ENCODE measurements at places on chromosomes 2 and 18.

DNA sequence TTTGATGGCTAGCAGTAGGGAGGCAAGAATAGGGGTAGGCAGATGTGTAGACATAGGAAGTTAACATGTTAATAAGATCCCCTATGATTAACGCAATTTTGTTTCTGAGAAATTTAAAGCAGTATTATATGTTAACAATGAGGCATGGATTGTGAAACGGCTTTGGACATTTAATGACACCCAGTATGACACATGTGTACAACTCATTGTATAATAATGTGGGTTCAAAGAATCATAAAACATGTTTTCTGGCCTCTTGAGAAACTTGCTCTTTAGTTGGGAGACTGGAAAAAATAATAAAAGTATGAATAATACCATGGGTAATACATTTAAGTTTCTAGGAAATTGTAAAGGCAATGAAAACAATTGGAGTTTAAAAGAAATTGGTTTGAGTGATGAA lies 332.1 kb upstream of the CDH20 start:
- no peak for DNase-seq

- DNase-seq: no peak
Measured at GRCh38 chr2:20313659-20314058, 37.0 kb downstream of the PUM2 start.

- no peak for DNase-seq
Measured at GRCh38 chr18:22974707-22975106, 41.6 kb downstream of the RBBP8 start.

- no peak for DNase-seq
Measured at GRCh38 chr2:20676353-20677215, 9.6 kb downstream of the GDF7 start.

GRCh38 chr18:32612651-32613050 lies 142.0 kb upstream of the GAREM1 start:
- DNase-seq: no peak

DNA sequence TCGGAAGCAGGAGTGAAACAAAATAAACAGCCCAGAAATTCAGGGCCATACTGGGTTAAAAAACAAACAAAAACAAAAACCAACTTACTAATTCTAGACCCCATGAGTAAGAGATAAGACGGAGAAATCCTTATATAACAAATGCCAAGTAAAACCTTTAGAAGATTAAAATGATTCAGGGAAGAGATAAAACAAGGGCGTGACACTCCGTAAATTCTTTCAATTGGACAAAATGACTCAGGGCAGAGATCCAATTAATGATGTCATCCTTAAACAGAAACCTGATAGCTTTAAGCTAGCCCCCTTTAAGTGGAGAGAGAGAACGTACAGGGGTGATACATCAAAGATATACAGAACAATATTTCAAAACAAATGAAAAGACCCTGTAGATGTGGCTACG lies 317.4 kb downstream of the NBAS start:
- DNase-seq: no peak

- DNase-seq: no peak
Measured at GRCh38 chr2:102735416-102736109, 26.3 kb upstream of the TMEM182 start.

DNA sequence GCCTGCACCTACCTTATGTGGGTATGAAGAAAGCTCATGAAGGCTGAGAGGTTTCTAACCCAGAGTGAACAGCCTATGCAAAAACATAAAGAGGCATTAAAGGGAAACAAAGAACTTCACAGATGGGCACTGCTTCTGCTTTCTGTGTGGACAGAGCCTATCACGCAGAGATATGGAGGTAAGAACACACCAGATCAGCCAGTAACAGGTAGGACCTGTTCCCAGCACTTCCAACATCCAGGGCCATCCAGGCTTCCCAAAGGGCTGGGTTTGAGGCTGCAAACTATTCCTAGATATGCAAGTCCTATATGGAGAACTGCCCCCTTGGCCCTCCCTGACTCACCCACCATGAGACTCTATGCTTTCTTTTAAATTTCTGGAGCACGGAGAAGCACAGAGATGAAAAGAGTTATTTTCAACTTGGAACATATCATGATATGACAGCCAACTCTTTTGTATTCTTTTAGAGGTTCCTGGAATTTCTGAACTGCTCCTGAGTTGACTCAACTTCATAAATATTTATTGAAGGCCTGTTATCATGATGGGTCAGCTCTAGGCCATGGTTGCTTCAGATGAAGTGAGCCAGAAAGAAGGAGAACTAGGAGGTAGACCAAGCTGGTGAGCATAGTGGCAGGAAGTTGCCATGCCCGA lies 77.4 kb upstream of the PPP1CB start:
- no peak for DNase-seq

GRCh38 chr18:42028247-42028832 lies 73.3 kb downstream of the PIK3C3 start:
- no peak for DNase-seq

DNA sequence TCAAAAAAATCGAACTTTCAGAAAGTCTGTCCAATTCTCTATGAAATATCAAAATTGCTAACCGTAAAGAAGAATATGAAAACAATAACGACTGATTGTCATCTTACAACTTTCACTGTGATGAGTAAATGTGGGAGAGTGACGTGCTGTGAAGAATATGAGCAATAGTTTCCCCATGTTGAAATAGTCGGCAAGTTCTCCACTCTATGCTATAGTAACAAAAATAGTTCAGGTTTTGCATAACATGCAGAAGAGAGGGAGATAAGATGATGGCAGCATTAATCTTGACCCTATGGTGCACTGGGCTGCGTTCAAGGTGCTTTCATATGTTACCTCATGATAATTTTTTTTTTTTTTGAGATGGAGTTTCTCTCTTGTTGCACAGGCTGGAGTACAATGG lies 196.8 kb upstream of the CYRIA start:
- no peak for DNase-seq

DNA sequence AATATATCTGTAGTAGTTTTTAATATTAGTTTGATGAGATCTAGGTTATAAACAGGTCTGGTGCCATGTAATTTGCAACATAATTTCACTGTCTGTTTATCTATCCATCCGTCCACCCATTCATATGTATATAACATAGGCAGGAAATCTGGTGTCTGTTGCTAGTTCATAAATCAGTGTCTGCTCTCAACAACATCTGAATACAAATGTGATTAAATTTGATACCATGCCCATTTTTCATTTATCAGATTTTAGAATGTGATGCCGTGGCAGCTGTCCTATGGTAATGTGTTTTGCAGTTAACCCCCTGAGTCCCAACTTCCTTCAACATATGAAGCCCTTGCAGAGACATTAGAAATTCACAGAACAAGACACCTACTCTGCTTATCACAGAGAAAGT lies 228.4 kb downstream of the CMPK2 start:
- DNase-seq: no peak

GRCh38 chr2:172389685-172390339 lies 37.6 kb upstream of the ITGA6 start:
- DNase-seq: no peak

GRCh38 chr2:206443735-206444527 lies 599 bp downstream of the ADAM23 start:
- DNase-seq: peak; percentile 26

DNA sequence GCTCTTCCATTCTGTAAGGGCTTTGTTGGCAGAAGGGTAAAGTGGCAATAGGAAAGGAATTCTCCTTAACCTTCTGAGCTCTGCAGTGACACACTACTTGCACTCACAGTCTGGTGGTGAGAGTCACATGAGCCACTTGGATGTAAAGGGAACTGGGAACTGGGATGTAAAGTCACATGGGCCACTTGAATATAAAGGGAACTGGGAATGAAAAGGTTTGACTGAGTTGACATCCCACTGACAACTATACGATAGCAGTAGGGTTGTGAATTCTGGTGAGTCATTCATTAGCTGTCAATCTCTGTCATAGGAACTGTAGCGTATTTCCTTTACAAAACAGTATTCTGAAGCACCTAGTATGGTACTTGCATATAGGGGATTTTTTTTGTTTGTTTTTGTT lies 5.5 kb downstream of the RPE start:
- no peak for DNase-seq

DNA sequence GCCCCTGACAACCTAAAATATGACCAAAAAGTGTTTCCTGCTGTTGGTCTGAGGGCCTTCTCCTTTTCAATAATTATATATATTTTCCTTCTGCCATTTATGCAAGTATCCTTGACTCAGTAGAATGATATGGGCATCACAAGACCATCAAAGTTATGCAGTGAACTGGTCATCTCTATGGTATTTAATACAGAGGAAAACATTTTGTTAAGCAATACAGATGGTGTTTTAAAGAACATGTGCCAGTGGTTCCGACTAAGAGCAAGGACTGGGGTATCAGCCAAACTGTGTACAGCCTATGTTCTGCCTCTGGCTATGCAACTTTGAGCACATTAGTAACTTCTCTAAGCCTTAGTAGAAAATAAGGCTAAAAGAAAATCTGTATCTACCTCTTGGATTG lies 179.0 kb downstream of the TRABD2A start:
- DNase-seq: no peak

GRCh38 chr2:146489386-146489785 lies 1355.4 kb upstream of the ACVR2A start:
- no peak for DNase-seq

DNA sequence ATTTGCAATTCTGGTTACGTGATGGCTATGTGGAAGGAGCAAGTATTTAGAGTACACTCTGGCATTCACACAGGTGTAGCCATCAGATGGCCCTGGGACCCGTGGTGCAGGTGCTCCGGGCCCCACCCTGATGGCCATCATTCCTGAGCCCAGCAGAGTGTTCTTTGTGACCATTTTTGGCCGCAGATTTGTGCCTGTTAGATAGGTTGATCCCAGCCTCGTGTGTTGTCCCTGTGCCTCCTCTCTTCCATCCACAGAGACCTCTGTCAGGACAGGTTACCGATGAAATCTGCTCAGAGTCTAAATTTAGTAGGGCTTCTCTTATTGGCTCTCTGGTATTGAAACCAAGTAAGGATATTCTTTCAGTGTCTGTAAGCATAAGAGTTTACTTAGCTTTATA lies 33.9 kb downstream of the MAPRE2 start:
- DNase-seq: no peak

GRCh38 chr2:10971888-10972260 lies 60.1 kb downstream of the KCNF1 start:
- DNase-seq: no peak

- no peak for DNase-seq
Measured at GRCh38 chr18:55795101-55795669, 207.2 kb upstream of the TCF4 start.

DNA sequence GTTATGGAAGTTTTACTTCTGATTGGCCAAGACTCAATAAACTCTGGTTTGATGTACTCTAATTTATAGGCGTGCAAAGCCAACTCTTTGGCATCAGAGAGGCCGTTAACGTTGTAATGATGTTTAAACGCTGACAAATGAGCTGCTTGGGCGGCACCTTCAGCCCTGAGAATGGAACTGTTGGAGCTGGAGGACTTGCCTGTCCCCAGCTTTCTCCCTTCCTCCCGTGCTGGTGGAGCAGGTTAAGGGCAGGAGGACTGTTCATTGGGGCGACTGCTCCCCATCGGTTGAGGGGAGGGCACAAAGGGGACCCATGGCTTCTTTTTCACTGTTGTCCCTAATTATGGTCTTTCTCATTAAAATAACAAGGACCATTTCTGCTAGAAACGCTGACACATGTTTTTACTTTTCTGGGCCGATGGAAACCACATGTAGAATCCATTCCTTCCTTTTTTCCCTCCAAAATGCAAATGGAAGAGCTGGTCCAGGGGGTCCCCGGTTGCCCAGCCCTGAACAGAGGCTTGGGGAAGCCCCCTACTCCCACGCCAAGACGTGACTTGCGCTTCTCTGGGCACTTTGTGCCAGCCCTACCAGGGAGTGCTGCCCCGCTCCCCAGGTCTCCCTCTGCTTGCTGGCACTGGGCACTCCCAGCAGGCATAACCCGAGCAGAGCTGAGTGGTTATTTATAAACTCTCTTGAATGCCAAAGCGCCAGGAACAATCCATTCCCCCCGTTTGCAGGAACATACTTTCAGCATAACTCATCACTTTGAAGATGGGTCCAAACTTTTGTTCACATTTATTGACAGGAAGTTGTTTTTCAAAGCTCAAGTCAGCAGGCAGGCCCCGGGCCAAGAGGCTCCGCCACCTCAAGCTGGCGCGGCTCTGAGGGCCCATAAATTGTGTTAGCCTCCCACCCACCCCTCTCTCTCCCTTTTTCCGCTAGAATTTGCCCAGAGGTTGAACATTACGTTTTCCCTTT lies 170.1 kb downstream of the ASB1 start:
- DNase-seq: no peak

GRCh38 chr2:160836755-160837154 lies 323.5 kb upstream of the TANK start:
- DNase-seq: no peak

GRCh38 chr2:112345030-112346027 lies 69.9 kb downstream of the ZC3H6 start:
- no peak for DNase-seq

- DNase-seq: no peak
Measured at GRCh38 chr18:22688877-22689496, 244.1 kb upstream of the RBBP8 start.

DNA sequence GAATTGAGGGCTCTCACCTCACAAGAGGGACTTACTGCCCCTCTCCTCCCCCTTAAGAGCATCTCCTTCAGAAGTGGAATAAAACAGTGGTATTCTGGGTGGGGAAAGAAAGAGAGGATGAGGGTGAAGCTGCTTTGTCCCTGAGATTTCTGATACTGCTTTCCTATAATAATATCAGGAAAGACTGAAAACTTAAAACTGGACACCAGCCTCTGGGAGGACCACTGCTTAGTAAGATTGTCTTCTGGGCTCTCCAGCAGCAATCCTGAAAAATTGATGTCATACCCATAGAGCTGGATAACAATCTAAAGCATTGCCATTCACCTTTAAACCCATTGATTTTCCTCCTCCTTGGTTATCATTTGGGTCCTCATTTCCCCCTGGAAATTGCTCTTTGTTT lies 4.7 kb upstream of the HOXD4 start:
- no peak for DNase-seq

- peak; percentile 23 for DNase-seq
Measured at GRCh38 chr2:143513081-143513480, 383.9 kb downstream of the ARHGAP15 start.

DNA sequence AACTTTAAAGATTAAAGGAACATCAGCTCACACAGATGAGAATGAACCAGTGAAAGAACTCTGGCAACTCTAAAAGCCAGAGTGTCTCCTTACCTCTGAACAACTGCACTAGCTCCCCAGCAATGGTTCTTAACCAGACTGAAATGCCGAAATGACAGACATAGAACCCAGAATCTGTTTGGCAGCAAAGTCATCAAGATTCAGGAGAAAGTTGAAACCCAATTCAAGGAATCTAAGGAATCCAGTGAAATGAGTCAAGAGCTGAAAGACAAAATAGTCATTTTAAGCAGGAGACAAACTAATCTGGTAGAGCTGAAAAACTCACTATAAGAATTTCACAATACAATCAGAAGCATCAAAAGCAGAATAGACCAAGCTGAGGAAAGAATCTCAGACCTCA lies 72.0 kb downstream of the STRADB start:
- DNase-seq: no peak

DNA sequence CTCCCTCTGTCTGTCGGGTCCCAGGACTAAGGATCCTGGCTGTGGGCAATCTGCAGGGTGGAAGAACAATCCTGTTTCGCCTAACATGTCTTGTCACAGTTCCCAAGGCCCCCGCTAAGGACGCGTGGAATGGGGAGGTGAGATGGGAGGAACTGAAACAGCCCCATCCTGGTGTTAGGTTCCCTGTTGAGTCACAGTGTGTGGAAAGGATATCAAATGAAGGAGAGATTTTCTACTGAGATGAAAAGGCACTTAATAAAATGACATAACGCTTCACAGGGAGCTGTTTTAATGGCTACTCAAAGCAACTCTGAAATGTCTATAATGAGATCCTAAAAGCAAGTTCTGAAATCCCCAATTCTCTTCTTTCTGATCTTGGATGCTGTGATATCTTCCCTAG lies 52.5 kb downstream of the RAB31 start:
- no peak for DNase-seq
